Fibroblast of pulmonary artery (primary cell): ENCODE measurements at places on chromosomes 16 and 17.

DNA sequence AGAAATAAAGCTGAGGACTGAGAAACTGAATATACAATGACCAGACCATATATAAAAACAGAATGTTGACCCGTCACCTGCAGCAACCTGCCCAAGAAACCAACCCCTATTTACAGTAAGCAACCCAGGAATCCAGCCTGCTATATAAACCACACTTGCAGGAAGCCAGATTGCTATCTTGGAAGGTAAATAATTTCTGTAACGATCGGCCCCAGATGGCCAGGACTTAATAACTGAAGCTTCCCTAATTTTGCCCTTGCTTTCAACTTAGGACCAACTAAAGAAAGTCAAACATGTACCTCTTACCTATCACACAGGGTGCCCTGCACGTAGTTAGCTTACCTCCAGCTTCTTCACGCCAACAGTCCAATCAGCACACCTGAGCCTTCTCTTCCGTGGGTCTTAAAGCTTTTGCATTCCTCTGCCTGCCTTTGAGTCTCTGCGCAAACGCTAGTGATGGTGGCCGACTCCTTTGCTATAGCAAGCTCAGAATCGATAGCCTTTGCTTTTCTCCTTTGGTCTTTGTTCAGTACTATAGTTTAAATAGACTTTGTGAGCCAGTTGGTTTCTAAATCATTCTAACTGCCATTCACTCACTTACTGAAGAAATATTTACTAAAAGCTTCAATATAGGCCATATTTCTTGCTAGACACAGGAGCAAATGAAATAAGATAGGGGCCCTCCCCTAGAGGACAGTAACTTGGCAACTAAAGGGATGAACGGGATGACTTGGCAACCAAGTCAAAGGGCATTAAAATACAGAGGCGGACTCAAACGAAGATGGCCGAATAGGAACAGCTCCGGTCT lies 31.3 kb downstream of the MPHOSPH6 start:
- DNase-seq: no peak

DNA sequence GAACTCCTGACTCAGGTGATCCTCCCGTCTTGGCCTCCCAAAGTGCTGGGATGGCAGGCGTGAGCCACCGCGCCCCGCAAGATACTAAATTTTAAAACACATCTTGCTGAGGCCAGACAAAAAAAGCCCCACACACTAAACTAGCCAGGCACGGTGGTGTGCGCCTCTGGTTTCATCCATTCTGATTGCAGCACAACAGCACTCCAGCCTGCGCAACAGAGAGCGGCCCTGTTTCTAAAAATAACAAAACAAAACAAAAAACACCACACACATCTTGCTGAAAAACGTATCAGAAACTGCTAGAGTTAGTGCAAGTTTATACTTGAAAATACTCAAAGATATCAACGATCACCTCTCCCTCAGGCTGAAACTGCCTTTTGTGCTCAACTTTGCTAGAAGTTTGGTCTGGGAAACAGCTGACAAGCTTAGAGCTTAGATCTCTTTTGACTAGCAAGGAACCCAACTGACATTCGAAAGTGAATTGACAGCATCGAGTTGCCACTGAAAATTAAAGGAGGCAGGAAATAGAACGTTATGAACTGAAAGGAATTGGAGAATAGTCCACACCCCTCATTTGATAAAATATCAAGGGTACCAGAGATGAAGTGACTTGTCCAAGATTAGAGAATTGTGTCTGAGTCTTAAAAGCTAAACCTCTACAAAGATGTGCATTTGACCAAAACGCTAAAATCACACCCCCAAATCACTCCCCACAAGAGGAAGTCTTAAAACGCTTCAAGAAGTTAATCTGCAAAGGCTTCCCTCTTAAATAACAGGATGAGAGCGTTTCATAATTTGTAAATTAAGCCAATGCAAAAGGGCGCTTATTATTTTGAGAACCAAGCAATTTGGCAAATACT lies 908 bp downstream of the COG4 start:
- no peak for DNase-seq

DNA sequence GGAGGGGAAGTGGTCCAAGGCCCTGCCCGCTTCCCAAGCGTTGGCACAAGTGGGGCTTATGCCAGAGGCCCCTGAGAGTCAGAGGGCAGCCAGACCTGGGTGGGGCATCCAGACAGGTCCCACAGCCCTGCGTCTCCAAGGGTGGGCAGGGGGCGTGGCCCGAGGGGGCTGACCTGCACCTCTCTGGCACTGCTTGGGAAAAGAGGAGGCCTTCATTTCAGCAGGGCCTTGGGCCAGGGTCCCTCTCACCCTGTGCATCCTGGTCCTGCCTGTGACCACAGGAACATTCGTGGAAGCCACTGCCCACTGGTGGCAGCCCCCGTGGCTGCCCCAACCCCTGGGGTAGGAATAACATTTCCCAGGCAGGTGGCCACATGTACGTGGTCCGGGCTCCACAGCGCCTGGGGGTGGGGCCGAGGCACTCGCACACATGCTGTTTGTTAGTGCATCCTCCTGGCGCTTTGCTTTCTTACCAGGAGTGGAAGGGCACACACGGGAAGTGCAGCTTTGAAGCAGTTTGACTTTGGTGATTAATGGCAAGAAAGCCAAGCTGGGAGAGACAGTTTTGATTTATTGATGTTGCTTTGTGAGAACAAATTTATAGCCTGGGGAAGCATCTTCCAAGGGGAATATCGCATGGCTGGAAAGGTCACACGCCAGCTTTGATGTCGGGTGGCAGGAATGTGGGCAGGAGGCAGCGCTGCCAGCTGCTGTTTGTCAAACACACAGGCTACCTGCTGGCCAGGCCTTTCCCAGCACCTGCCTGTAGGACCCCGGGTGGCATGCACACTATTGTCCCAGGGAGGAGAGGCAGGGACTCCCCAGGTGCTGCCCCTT lies 4.3 kb downstream of the CENPX start:
- no peak for DNase-seq

GRCh38 chr17:33945646-33946546 lies 309.2 kb upstream of the CCL2 start:
- no peak for DNase-seq

- DNase-seq: no peak
These were observed 76.6 kb downstream of the PLCG2 start for GRCh38 chr16:81855552-81856153.

DNA sequence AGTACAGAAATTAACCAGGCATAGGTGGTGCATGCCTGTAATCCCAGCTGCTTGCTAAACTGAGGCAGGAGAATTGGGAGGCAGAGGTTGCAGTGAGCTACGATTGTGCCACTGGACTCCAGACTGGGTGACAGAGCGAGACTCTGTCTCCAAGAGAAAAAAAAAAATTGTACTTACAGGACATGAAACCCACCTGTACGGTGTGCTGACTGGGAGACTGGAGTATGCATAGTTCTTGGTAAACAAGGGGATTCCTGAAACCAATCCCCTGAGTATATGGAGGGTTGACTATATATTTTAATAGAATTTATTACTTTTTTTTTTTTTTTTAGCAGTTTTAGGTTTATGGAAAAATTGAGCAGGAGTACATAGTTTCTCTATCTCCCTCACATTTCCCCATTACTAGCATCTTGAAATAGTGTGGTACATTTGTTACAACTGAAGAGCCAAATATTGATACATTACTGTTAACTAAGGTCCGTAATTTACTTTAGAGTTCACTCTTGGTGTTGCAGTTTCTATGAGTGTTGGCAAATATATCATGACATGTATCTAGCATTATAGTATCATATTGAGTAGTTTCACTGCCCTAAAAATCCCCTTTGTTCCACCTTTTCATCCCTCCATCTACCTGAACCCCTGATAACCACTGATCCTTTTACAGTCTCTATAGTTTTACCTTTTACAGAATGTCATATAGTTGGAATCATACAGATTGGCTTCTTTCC lies 19.3 kb downstream of the TENT4B start:
- no peak for DNase-seq

DNA sequence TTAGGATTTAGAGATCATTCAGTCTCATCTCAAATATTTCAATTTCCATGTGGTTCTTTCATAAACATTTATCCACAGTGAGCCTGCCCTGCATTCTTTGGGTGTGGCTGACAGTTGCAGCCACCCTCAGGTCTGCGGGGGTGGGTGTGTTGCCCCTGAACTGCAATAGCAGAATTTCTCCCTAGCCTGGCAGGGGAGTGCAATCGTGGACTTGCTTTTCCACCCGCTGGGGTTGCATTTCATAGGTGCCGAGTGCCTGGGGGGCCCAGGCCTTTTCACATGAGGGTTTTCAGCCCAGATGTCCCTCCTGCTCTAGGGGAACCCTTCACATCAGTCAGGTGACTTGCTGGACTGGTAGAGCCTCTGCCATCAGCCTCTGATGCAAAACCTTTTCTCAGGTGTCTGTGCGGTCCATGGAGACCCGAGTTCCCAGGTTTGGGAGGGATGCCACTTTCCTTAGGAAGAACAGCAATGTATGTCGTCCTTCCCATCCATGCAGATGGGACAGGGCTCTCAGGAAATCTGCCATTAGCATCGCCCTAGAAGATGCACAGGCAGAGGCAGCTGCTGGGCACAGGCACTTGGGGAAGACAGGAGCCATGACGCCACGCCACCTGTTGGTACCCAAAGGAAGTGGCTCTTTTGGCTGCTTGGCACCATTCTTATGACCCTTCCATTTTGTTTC lies 2.4 kb upstream of the USP36 start:
- DNase-seq: peak; percentile 53

- no peak for DNase-seq
These were observed 157.0 kb upstream of the CDH11 start for GRCh38 chr16:65278874-65279273.

GRCh38 chr16:68422396-68422960 lies 25.8 kb downstream of the SMPD3 start:
- DNase-seq: no peak
